ENCODE measurements at places on chromosomes 4 and X.

DNA sequence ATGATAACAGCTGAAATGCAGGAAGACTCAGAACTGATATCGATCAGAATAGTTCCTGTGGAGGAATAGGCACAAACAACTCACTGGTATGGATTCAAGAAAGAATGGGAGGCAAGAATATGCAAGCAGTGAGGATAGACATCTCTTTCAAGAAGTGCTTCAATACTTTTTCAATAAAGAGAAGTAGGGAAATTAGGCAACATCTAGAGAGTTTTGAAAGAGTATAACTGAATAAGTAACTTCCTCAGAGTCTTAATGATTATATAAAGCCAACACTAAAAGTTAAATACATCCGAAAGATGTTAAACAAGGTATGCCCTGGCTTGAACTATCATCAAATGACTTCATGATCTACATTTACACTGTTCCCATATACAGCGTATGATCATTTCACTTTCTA is 1443.0 kb downstream of the PCDH7 start:
- no peak for DNase-seq

- DNase-seq, result no peak
These were observed 4.5 kb downstream of the CRMP1 start for GRCh38 chr4:5888222-5889001.

- peak; percentile 22 for DNase-seq
These were observed 114.4 kb downstream of the STK32B start for GRCh38 chr4:5165420-5166369.

DNA sequence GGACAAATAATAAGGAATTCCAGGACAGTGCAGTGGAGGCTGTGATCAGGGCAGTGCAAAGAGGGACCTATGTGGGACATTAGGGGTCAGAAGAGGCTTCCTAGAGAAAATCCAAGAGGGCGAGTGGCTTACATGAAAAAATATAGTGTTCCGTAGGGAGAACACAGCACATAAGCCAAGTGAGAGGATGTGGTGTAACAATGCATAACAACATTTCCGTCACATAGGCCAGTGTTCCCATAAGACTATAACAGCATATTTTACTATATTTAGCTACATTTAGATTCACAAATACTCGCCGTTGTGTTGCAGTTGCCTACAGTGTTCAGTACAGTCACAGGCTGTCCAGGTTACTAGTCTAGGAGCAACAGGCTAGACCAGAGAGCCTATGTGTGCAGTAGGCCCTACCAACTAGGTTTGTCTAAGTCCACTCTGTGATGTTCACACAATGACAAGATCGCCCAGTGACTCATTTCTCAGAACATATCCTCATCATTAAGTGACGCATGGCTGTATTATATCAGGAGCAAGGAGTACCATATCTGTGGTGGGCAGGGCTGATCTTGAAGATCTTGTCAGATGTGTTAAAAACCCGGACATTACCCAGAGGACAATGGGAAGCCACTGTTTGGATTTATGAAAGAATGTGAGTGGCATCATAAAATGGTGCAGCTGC is 74.0 kb upstream of the TBL1X start:
- no peak for DNase-seq

DNA sequence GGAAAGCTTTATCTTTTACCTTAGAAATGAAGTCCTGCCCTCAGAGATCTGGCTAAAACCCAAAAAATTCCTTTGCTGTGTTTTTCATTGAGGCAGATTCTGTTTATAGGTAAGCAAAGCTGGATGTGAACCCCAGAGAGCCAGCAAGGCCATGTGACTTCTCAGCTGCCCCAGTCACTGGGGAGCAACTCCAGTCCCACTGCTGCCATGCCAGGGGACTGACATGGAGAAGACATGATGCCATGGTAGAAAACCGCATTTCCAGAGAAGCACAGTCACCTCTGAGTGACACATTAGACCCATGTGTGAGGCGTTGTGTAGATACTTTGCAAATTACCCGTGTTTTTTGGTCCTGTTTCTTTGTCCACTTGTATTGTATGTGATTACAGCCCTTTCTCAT is 45.4 kb downstream of the PTTG2 start:
- no peak for DNase-seq

- DNase-seq, result no peak
These were observed 34.9 kb downstream of the HMX1 start for GRCh38 chr4:8836664-8837171.

GRCh38 chr4:54661686-54662085 is 3.9 kb downstream of the KIT start:
- peak; percentile 90 for DNase-seq

DNA sequence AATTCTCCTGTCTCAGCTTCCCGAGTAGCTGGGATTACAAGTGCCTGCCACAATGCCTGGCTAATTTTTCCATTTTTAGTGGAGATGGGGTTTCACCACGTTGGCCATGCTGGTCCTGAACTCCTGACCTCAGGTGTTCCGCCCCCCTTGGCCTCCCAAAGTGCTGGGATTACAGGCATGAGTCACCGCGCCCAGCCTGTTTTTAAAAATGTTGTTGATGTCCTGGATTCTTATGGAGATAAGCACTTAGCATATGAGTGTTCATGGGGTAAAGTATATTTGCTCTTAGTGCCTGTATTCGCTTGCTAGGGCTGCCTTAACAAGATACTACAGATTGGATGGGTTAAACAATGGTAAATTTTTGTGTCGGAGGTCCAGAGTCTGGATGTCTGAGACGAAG is 91.7 kb downstream of the CEP44 start:
- DNase-seq, result no peak

DNA sequence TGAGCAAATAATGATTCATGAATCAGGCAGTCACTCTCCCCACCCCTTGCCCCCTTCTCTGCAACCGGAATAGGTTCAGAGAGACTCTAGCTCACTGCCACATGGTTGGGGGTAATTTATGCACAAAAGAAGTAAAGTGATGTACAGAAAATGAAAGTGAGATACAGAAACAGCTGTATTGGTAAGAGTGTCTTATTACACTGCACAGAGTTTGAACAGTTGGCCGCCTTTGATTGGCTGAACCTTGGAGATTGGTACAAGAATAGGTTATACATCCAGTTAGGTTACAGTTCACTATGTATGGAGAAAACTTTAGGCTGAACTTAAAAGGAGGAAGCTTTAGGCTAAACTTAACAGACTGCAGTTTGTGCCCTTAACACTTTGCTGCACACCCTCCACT is 34.6 kb upstream of the DIAPH2 start:
- no peak for DNase-seq

GRCh38 chr4:1604706-1605205 is 79.4 kb downstream of the FAM53A start:
- no peak for DNase-seq

DNA sequence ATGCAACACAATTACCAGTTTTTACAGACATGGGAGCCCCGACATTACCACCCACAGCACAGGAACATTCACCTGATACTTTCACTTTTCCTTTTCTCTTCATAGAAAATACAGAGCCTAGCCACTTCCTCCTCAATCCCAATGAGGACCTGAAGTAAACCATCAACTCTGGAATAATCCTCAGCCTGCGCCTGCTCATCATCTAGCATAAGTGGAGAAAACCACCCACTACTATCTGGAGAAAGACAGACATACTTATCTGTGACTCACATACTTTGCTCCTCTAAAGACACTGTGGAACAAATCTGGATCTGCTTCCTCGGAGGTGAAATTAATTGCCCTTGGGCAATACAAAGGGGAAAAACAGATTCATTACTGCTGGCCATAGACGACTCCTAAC is 47.8 kb downstream of the ZCCHC13 start:
- no peak for DNase-seq

GRCh38 chr4:128358231-128358912 is 70.8 kb upstream of the PGRMC2 start:
- peak; percentile 43 for DNase-seq
